ENCODE measurements at places on chromosomes 1 and 21.
A peak's percentile ranks its signal among the peaks of the same experiment; 100 is the strongest.

GRCh38 chr1:113058941-113059706 lies 13.9 kb upstream of the LRIG2 start:
- no peak for DNase-seq

- DNase-seq, result no peak
These were observed 11.7 kb downstream of the ITLN2 start for GRCh38 chr1:160942926-160943325.

GRCh38 chr1:2009101-2010053 lies 5.8 kb upstream of the CFAP74 start:
- no peak for DNase-seq

- DNase-seq, result peak; percentile 33
These were observed 53.1 kb downstream of the DOP1B start for GRCh38 chr21:36209626-36210171.

- no peak for DNase-seq
These were observed 2.3 kb upstream of the VWA1 start for GRCh38 chr1:1432951-1433803.

- no peak for DNase-seq
These were observed 83.6 kb downstream of the GRIK3 start for GRCh38 chr1:36950604-36951291.

- no peak for DNase-seq
These were observed 177.6 kb downstream of the RASAL2 start for GRCh38 chr1:178271471-178271870.

DNA sequence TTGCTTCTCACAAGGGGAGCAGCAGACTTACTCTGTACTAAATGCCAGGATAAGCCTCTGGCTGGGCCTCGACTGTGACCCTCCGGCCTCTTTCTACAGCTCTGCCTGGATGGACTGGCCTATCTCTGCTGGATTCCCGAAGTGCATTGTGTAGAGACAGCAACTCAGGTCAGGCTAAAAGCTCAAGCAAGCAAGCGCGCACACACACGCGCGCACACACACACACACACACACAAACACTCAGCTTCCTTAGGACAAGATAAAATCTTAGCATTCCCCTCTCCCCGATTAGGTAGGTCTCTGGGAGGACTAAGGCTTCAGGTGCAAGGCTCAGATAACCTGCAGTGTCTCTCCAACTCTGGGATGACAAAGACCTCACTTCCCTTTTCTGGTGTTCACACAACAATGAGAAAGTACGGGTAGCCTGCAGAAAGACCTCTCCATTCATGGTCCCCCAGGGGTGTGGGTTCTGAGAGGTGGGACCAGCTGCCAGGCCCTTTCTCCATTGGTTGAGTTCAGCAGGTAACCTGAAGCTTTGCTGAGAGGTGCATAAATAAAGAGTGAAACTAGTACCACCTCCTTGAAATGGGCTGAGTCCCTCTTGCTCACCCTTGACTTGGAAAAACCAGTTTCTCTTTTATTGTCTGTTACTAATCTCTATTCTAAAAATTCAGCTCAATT lies 155.1 kb upstream of the CAMK1G start:
- DNase-seq, result no peak

DNA sequence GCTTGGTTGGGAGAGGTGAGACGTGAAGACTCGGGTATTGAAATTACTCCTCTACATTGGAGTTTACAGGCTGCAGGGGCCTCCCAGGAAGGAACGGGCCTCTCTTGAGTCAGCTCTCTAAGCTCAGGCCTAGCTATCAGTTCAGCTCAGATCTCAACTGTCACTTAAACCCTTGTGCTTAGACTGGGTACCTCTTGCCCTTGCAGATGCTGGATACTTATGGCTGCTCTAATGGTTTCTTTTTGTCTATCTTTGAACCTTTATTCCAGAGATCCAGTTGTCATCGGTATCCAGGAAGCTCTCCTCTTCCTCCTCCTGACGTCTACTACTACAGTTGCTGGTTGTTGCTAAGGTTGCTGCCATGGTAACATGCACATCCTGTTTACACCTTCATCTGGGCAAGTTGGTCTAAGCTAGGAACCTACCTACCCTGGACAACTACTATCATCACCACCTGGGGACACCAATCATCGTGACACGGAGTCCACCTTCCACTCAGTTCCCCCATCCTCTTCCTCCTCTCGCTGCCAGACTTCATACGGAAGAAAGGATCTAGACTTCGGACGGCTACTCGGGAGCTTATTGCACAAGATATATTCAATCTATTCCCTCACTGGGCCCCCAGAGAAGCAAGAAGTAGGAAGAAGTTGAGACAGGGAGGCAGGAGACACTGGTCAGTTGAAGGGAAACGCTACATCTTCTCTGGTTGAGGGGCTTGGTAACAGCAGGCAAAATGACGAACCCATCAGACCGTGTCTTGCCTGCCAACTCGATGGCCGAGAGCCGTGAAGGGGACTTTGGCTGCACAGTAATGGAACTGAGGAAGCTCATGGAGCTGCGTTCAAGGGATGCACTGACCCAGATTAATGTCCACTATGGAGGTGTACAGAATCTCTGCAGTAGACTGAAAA lies 56.1 kb downstream of the ATP2B4 start:
- peak; percentile 85 for DNase-seq

DNA sequence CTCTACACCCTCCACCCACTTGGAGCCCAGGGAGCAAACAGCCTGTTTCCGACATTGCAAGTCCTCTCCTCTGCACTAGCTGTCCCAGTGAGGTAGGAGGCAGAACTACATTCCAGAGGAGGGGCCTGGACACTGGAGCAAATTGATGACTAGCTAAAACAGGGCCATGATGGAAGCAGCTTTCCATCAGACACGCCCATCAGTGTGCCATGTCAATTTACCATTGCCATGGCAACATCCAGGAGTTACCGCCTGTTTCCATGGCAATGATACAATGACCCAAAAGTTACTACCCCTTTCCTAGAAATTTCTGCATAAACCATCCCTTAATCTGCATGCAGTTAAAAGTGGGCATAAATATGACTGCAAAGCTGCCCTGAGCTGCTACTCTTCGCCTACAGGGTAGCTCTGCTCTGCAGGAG lies 647.1 kb downstream of the PTPRU start:
- DNase-seq, result no peak

- no peak for DNase-seq
These were observed 46.6 kb downstream of the ADARB1 start for GRCh38 chr21:45120975-45121374.

DNA sequence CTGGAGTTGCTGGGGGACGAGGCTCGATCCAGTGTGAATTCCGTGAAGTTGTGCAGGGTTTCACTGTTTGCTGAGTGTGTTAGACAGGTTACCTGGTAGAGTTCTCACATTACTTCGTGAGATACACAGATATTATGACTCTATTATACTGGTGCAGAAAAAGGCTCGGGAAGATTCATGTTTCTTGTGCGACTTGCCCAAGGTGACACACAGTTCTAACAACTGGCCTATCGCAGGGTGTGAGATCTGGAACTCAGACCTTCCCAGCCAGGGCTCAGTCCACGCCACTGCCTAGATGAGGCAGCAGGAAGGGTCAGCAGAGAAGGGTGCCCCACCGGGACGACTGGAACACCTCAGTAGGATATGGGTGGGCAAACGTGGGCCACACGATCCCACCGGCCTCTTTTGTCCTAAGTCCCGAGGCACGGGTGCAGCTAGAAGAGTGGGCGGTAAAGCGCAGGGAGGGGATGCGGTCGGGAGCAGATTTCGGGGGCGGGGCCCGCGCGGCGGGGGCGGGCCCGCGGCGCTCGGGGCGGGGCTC lies 296 bp upstream of the RNPEP start:
- peak; percentile 63 for DNase-seq

DNA sequence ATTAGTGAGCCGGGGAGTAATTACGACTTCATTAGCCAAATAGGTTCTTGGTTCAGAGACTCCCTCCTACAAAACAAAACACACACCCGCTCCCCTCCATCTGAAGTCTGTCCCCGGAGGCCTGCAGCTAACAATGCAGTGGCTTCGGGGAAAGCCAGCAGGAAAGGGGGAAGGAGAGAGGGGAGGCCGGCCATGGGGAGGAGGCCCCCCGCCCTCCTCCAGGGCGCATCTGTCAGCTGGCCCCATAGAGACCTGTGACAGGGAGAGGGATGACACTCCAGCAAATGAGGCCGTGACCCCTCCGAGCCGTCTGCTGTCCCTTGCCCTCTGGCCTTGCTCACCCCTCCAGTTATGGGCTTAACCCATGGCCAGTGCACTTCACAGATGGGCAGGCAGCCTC lies 12.1 kb upstream of the CNTN2 start:
- DNase-seq, result no peak

DNA sequence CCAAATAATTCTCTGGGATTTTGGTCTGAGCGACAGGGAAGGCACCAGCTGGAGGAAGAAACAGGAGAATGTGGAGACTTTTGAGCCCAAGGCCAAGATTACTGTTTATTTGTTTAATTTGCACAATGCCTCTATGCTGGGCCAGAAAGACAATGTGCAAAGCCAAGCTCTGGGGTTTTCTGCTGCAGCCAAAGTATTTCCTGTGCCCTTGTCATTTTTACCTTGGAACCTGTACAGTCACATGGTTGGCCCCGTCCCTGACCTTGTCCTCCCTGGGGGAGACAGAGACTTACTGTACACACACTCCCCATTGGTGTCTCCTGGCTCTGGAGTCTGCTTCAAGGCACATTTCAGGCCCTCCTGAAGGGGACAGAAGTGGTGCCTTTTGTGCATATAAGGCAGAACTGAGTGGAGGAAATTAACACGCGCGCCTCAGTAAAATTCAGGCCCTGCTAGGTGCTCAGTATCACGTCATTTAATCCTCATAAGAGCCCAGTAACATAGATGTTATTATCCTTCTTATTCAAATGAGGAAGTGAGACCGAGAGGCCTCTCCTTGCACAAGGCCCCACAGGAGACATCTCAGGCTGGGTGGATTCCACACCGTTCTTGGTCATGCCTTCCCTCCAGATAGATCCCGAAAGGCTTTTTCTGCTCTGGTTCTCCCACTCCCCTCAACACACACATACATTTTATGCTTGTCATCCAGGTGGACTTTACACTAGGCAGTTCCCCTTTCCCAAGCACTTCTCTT lies 21.1 kb downstream of the C1orf115 start:
- no peak for DNase-seq

DNA sequence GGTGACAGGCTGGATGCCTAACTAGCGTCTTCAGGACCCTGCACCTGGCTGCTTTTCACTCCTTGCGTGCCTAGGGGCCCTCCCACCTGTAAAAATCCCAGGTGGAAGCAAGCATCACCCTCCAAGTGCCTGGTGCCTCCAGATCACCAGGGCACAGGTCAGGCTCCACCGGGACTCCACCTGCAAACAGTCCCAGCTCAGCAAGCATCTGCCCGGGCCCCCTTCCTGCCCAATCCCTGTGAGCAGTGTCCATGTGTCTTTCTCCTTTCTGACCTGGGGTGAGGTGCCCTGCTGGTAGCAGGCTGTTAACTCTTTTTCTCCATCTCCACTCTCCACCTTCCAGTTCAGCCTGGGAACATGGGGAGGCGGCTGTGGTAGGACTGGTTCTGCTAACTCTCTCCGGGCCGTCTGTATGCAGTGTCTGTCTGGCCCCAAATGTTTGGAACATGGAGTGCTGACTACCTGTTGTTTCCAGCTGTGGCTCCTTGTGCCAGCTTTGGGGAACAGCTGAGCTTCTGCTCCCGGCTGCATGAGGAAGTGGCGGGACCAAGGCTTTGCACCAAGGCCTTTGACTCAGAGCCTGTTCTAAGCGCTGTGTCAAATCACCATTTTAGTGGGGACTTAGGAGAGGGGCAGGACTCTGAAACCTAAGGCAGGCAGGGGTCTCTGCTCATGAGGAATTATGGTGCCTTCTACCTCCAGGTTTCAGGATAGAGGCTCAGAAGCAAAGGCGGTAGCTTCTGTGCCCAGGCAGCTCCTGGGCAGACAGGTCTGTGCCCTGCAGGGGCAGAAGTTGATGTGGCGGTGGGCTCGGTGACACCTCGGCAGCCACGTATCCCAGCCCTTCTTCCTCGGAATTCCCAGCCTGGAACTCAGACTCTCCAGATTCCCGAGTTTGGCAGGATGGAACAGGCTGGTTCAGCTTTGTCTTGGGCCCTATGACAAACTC lies 5.5 kb downstream of the GPR137B start:
- no peak for DNase-seq

GRCh38 chr1:32895325-32896215 lies 5.6 kb downstream of the TMEM54 start:
- no peak for DNase-seq

GRCh38 chr1:24389231-24389678 lies 24.3 kb downstream of the STPG1 start:
- DNase-seq, result no peak

- DNase-seq, result no peak
These were observed 13.4 kb downstream of the KIF21B start for GRCh38 chr1:201009962-201010645.

GRCh38 chr1:162206749-162207635 lies 137.5 kb downstream of the NOS1AP start:
- DNase-seq, result no peak

DNA sequence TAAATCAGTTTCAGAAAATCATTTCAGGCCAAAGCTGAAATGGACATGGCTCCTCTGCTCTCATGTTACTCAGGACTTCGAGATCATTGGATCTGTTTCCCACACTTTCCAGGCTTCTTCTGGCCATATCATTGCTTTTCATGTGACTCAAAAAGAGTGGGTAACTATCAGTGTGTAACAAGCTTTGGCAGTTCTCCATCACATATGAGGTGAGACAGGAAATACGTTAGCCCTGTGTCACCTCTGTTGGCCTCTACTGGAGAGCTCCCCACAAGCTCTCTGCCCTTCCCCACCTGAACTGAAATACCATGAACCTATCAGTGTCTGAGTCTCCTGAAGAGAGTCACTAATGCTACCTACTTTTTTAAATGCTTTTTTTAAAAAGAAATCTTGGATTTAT lies 128.2 kb downstream of the LBR start:
- no peak for DNase-seq

- DNase-seq, result no peak
These were observed 249.3 kb upstream of the DUSP10 start for GRCh38 chr1:221991221-221991620.

GRCh38 chr1:54428837-54429518 lies 22.8 kb upstream of the SSBP3 start:
- no peak for DNase-seq

GRCh38 chr1:167117225-167117624 lies 23.4 kb downstream of the STYXL2 start:
- DNase-seq, result no peak

DNA sequence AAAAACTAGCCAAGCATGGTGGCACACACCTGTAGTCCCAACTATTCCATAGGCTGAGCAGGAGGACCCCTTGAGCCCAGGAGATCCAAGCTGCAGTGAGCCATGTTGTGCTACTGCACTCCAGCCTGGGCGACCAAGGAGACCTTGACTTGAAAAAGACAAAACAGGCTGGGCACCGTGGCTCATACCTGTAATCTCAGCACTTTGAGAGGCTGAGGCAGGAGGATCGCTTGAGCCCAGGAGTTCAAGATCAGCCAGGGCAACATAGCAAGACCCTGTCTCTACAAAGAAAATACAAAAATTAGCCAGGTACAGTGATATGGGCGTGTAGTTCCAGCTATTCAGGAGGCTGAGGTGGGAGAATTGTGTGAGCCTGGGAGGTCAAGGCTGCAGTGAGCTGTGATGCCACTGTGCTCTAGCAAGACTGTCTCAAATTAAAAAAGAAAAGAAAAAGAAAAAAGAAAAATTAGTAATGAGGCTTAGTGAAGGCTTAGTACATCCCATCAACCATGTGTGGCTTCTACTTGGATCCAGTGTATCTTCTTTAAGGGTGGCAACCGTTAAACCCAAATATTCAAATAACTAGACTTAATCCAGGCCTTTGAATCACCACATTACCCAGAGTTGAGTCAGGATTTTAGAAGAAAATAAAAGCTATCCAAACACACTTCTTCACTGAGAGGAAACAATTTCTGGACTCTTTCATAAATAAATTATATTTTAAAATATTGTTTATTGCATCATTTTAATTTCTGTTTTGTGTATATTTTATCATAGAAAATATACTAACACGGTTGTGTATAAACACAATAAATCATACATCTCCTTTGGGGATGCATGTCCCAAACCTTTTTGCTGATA lies 74.3 kb upstream of the RAB4A start:
- DNase-seq, result no peak
